ENCODE measurements at places on chromosomes 16 and 17.

- no peak for DNase-seq
These were observed 27.4 kb upstream of the LYRM9 start for GRCh38 chr17:27920569-27920968.

- DNase-seq: no peak
These were observed 108.0 kb upstream of the CDH13 start for GRCh38 chr16:82518811-82519210.

DNA sequence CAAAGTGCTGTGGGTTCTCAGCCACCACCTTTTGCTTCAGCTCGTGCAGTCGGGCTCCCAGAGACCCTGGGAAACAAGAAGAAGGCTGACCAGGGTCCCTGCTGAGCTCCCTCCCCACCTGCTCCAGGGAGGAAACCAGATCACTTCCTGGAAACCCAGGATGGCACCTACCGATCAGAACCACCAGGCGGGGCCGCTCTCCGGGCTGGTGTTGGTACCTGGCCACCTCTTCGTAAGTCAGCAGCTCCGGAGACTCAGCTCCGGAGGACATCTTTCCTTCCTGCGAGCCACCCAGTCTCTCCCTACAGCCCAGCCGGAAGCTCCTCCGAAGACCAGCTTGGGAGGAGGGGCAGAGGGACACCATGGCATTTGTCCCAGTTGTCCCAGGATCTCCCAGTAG lies 18.9 kb downstream of the MPP3 start:
- DNase-seq: no peak

DNA sequence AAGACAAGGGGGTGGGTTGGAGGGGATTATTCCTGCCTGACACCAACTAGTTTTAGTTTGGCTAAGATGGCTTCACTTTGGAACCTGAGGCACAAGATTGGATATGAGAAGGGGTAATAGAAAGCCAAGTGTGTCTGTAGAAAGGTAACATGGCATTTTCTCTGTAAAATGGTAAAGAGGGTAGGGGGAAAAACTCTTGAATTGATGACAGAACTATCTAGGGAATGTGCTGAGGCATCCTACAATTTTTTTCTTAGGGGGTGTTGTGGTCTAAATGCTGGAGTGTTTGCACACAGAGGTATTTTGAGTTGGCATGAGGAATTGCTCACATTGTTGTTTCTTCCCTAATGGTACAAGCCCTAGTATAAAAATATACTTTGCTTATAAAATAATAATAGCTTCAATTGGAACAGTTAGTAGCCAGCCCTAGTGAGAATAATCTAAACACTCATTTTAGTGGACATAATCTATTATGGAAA lies 25.8 kb downstream of the YPEL2 start:
- DNase-seq: no peak

DNA sequence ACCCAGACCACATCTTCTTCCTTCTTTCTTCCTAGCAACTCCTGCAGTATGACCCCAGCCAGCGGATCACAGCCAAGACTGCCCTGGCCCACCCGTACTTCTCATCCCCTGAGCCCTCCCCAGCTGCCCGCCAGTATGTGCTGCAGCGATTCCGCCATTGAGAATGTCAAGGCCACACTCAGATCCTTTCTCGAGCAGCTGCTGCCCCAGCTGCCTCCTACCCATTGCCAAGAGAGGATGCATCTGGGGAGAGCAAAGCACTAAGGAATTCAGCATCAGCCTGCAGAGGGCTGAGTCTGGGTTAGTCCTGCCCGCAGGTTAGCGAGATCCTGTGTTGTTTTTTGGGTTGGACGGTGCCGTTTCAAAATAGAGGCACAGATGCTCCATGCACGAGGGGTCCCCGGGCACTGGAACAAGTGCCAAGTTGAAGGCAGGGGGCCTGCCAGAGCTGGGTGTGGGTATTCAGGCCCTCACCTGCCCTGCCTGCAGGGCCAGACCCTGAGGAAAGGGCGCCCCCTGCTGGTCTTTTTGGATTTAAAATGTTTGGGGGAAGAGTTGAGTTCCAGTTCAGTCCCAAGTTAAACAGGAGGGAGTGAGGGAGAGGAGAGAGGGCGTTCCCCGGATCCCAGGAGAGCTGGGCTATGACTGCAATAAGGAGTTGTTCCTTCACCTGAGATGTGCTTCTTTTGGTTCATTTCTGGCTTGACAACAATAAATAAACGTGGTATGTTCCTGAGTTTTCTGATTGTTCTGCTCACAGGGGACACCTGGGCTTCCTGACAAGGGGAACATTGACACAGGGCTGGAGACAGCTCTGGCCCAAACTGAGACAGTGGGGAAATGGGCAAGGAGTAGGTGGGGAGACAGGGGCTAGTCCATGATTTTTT lies 4.9 kb downstream of the CDK3 start:
- DNase-seq: peak; percentile 91
